Thymus (tissue), 14 donors: ENCODE measurements at places on chromosomes 13 and 19. TPM values are rescaled to one million over a fixed set of nuclear protein-coding genes. Genes with fewer than 3 reads are reported as not detected.

- no peaks in the 10 kb centered on the region for H3K4me1 ChIP-seq
- no peak overlapping the region for H3K27ac ChIP-seq
- no peaks in the 10 kb centered on the region for H3K36me3 ChIP-seq
Measured at GRCh38 chr13:110218581-110219201, 88.3 kb downstream of the COL4A1 start.

The PRR36 gene
- polyA plus RNA-seq, result 0.16 TPM

- peaks cover 3% of the 10 kb centered on the region for H3K4me1 ChIP-seq
- DNase-seq, result no peak
- H3K4me3 ChIP-seq, result no peak overlapping the region
Measured at GRCh38 chr13:24742294-24742693, 21.7 kb upstream of the RNF17 start.

DNA sequence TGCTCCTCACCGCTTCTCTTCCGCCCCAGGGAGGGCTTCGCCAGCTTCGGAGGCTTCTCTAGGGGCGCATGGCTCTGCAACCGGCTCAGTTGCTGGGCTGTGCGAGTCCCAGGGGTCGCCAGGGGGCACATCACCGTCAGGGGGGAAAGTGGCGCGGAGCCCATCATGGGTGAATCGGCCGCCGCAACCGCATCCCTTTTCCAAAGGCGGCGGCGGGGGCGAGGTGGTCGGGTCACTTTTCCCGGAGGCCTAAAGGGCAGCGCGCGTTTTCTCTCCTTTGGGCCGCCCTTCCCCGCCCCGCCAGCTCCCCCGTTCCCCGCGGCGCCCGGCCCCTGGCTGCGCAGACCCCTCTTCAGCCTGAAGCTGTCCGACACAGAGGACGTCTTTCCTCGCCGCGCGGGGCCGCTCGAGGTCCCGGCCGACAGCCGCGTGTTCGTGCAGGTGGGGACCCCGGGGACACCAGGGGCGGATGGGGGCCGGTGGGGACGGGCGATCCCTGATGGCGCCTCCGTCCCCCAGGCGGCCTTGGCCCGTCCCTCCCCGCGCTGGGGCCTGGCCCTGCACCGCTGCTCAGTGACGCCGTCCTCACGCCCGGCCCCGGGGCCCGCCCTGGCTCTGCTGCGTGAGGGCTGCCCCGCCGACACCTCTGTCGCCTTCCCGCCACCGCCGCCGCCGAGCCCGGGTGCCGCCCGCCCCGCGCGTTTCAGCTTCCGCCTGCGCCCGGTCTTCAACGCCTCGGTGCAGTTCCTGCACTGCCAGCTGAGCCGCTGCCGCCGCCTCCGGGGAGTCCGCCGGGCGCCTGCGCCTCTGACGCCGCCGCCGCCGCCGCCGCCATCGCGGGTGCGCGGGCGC is 1.7 kb downstream of the TGFBR3L start:
- H3K4me1 ChIP-seq, result peaks cover 33% of the 10 kb centered on the region
- H3K27me3 ChIP-seq, result peaks cover 48% of the 10 kb centered on the region
- no peak overlapping the region for H3K27ac ChIP-seq
- H3K4me3 ChIP-seq, result no peak overlapping the region
- H3K36me3 ChIP-seq, result peaks cover 18% of the 10 kb centered on the region

GRCh38 chr13:61954092-61954491 is 538.4 kb upstream of the PCDH20 start:
- DNase-seq, result no peak
- no peak overlapping the region for H3K27ac ChIP-seq
- H3K27me3 ChIP-seq, result no peaks in the 10 kb centered on the region
- H3K4me3 ChIP-seq, result no peak overlapping the region
- H3K36me3 ChIP-seq, result no peaks in the 10 kb centered on the region
- no peaks in the 10 kb centered on the region for H3K4me1 ChIP-seq

GRCh38 chr13:36912369-36912768 is 7.7 kb downstream of the SMAD9 start:
- H3K27ac ChIP-seq, result no peak overlapping the region
- no peaks in the 10 kb centered on the region for H3K4me1 ChIP-seq
- H3K36me3 ChIP-seq, result no peaks in the 10 kb centered on the region
- peaks cover 13% of the 10 kb centered on the region for H3K27me3 ChIP-seq
- DNase-seq, result no peak
- H3K4me3 ChIP-seq, result no peak overlapping the region

GRCh38 chr13:112799394-112799793 is 109.6 kb downstream of the ATP11A start:
- no peaks in the 10 kb centered on the region for H3K4me1 ChIP-seq
- no peak for DNase-seq
- no peaks in the 10 kb centered on the region for H3K27me3 ChIP-seq
- H3K36me3 ChIP-seq, result no peaks in the 10 kb centered on the region
- H3K4me3 ChIP-seq, result no peak overlapping the region

The NTF4 gene
- polyA plus RNA-seq, result 30.1 TPM

DNA sequence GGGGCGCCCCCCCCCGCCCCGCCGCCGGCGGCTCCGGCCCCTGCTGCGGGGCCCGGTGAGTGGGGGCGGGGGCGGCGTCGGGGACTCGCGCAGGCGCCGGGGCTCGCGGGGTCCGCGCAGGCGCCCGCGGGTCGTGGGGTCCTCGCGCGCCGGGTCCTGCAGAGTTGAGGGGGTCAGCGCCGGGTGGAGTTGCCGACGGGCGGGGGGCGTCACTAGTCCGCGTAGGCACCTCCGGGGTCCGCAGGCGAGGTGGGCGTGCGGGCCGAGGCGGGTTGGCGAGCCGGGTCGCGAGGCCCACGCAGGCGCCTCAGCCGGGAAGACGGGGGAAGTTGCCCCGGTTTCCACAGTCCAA is 365 bp downstream of the PPP6R1 start:
- peaks cover 32% of the 10 kb centered on the region for H3K4me1 ChIP-seq
- no peaks in the 10 kb centered on the region for H3K27me3 ChIP-seq
- H3K4me3 ChIP-seq, result peak overlapping the region; percentile 88
- peak overlapping the region; percentile 98 for H3K27ac ChIP-seq

The KCNN4 gene
- polyA plus RNA-seq, result 22.9 TPM

- H3K27ac ChIP-seq, result no peak overlapping the region
- H3K4me1 ChIP-seq, result peaks cover 19% of the 10 kb centered on the region
- no peak overlapping the region for H3K4me3 ChIP-seq
Measured at GRCh38 chr13:50519866-50520265, 323.6 kb downstream of the DLEU7 start.

DNA sequence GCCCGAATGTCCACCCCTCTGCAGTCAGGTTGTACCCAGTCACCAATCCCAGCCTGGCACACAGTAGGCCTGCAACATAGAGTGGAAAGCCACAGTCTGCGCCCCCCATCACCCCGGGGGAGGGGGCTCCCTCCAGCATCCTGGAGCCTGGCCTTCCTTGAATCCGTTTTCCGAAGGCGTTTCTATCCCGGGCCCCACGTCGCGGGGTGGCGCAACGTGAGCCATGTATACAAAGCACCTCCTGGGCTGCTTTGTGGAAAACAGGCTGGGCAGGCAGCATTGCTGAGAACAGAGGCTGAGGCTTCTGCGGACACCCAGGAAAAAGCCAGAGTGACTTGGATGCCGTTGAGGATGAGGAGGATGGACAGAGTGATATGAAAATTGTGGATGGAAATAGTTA is 103.3 kb upstream of the USP29 start:
- no peak for DNase-seq
- H3K4me1 ChIP-seq, result no peaks in the 10 kb centered on the region
- no peaks in the 10 kb centered on the region for H3K27me3 ChIP-seq
- H3K4me3 ChIP-seq, result no peak overlapping the region
- H3K27ac ChIP-seq, result no peak overlapping the region

DNA sequence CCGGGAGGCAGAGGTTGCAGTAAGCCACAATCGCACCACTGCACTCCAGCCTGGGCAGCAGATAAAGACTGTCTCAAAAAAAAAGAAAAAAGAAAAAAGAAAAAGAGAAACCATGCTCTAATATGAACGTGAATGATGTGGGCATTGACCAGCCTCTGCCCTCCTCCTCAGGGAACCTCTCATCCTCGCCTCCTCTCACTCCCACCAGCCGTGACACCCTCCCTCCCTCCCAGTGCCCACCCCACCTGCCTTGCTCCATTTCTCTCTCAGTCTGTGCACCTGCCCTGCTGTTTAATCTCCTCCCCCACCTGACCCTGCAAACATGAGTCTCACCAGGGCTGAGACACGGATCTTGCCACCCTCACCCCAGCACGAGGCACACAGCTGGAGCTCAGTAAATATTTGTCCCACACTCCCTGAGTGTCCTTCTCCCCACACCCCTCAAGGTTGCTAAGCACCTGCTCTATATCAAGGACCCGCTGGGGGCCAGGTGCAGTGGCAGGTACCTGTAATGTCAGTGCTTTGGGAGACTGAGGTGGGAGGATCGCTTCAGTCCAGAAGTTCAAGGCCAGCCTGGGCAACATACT is 7.5 kb upstream of the BCAT2 start:
- DNase-seq, result no peak
- H3K4me1 ChIP-seq, result peaks cover 9% of the 10 kb centered on the region
- no peak overlapping the region for H3K4me3 ChIP-seq
- peaks cover 2% of the 10 kb centered on the region for H3K27me3 ChIP-seq
- no peaks in the 10 kb centered on the region for H3K36me3 ChIP-seq

DNA sequence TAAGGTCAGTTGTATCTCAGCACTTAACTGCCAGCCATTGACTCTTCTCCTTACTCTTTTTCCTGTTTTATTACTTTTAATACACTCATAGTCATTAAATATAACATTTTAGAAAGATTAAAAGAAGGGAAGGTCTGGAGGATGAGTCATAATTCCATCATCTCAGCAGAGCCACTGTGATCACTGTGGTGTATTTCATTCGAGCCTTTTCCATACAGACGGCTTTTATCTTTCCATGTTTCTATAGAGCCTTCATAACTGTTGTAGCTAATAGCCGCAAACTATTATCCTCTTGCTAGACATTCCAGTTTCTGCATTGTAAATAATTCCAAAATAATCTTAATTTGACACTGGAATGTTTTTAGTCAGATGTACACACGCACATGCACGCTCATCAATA is 4.7 kb upstream of the FLT1 start:
- DNase-seq, result no peak
- H3K4me3 ChIP-seq, result no peak overlapping the region
- H3K4me1 ChIP-seq, result peaks cover 16% of the 10 kb centered on the region
- no peaks in the 10 kb centered on the region for H3K36me3 ChIP-seq

- DNase-seq, result peak; percentile 28
- H3K27ac ChIP-seq, result no peak overlapping the region
- no peaks in the 10 kb centered on the region for H3K36me3 ChIP-seq
- H3K27me3 ChIP-seq, result no peaks in the 10 kb centered on the region
- no peaks in the 10 kb centered on the region for H3K4me1 ChIP-seq
- no peak overlapping the region for H3K4me3 ChIP-seq
Measured at GRCh38 chr19:37855098-37855497, 51.3 kb downstream of the WDR87 start.

- no peak overlapping the region for H3K4me3 ChIP-seq
- DNase-seq, result no peak
- no peaks in the 10 kb centered on the region for H3K36me3 ChIP-seq
- no peak overlapping the region for H3K27ac ChIP-seq
- no peaks in the 10 kb centered on the region for H3K4me1 ChIP-seq
Measured at GRCh38 chr13:69124996-69125395, 982.6 kb upstream of the ATXN8OS start.

The GDF15 gene
- polyA plus RNA-seq, result 2.2 TPM

- H3K4me3 ChIP-seq, result peak overlapping the region; percentile 89
- peaks cover 3% of the 10 kb centered on the region for H3K36me3 ChIP-seq
- DNase-seq, result peak; percentile 96
- peak overlapping the region; percentile 98 for H3K27ac ChIP-seq
- no peaks in the 10 kb centered on the region for H3K27me3 ChIP-seq
Measured at GRCh38 chr19:35744430-35745327, 539 bp downstream of the U2AF1L4 start.

The NCR1 gene
- 0.46 TPM for polyA plus RNA-seq

GRCh38 chr13:99756281-99756680 is 215.3 kb downstream of the ZIC5 start:
- H3K27me3 ChIP-seq, result no peaks in the 10 kb centered on the region
- H3K4me1 ChIP-seq, result peaks cover 5% of the 10 kb centered on the region
- H3K27ac ChIP-seq, result no peak overlapping the region
- H3K4me3 ChIP-seq, result no peak overlapping the region
- no peak for DNase-seq

- DNase-seq, result no peak
- H3K4me1 ChIP-seq, result no peaks in the 10 kb centered on the region
- no peak overlapping the region for H3K27ac ChIP-seq
- no peaks in the 10 kb centered on the region for H3K36me3 ChIP-seq
- no peak overlapping the region for H3K4me3 ChIP-seq
Measured at GRCh38 chr13:28566891-28567290, 72.0 kb upstream of the FLT1 start.

The NKPD1 gene
- polyA plus RNA-seq, result 0.59 TPM
